ENCODE measurements at places on chromosomes 3 and 15.

GRCh38 chr15:39454189-39454986, 126.5 kb upstream of the THBS1 start:
- DNase-seq, result peak; percentile 56

- peak; percentile 88 for DNase-seq
Measured at GRCh38 chr3:156681002-156681401, 6.6 kb downstream of the TIPARP start.

DNA sequence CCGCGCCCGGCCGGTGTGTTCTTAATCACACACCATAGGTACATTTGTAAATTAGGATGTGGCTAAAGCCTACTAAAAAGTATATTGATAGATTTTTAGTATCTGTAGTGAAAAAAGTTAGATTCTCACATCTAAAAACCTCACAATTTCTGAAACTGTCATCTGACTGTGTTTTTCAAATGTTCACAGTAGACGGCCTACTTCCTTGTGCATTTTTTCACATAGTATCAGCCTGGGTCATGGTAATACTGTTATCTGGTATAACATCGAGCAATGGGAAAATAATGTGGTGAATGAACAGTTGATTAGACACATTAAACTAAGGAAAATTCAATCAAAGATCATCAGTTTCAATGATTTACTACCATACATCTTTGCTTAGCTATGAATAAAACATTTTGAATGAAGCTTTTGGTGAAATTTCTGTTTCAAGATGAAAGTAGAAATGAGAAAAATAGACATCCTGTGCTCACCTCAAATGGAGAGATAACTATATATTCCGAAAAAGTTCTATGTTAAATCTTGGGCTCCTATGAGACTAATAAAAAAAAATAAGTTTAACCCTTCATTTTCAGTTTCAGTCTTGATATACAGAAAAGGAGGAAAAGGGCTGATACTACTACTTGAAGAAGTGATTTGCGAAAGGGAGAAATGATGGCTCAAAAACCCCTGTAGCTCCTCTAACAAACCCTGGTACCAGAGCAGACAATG, 262.7 kb downstream of the ZBTB20 start:
- no peak for DNase-seq

DNA sequence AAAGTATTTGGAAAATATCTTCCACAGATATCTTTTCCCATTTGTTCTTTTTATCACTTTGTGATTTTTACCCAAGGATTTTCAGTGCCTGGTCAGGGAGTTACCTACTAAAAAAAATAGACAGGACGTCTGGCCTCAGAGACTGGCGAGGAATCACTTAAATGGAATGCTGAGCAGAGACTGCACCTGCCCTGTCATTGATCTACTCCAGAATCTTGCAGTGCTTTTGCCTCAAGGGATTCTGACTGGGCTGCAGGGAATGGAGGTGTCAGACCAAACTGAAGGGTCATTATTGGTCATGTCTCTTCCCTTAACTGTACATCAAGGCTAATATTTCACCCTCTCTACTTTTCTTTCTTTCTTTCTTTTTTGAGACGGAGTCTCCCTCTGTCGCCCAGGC, 12.1 kb upstream of the RYR3 start:
- no peak for DNase-seq

DNA sequence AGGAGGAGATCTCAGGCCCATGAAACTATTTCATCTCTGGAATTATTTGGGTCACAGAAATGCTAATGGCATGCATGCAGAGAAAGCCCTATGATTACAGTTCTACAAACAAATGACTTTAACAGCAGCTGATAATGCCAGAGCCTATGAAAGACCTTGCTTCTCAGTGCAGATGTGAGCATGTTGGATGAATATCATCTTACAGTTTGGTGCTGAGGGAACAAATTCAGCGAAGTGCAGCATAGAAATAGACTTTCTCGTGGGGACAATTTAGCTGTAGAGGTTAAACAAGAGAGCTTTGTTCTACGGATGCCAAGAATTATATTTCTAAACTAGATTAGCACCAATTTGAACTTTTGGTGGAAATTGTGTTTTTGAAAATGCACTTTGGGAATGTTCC, 27.7 kb downstream of the PTX3 start:
- no peak for DNase-seq

GRCh38 chr3:64152086-64152485, 73.2 kb downstream of the PRICKLE2 start:
- DNase-seq, result peak; percentile 87

DNA sequence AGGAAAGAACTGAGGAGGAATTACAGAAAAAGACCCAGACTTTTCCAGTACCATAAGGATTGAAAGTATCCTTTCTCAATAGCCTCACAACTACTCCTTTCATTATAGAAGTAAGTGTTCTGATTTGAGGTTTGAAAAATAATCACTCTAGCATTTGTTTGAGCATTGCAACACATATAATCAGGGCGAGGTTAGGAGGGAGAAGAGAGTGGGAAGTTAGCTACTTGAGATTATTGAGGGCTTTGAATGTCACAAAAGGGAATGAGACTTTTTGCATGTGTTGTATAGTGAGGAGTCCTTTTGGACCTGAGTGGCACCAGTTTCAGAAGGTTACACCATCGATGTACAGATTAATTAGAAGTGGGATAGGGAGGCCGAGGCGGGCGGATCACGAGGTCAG, 65.2 kb upstream of the TNIK start:
- DNase-seq, result peak; percentile 16

DNA sequence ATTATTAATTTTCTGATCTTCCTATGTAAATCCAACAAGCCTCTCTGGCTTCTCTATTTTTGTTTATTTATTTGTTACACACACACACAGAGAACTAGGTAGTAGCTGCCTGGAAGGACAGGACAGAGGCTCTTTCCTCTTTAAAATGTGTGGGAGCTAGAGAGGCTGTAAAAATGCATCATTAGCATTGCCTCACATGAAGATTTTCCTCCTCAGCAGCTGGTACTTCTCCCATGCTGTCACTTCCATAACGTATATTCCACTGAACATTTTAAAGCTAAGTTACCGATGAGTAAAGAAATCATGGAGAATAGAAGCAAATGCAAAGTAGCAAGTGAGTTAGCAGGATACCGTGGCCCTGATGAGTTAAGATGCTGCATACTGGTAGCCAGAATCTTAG, 63.9 kb downstream of the IMPG2 start:
- DNase-seq, result no peak

DNA sequence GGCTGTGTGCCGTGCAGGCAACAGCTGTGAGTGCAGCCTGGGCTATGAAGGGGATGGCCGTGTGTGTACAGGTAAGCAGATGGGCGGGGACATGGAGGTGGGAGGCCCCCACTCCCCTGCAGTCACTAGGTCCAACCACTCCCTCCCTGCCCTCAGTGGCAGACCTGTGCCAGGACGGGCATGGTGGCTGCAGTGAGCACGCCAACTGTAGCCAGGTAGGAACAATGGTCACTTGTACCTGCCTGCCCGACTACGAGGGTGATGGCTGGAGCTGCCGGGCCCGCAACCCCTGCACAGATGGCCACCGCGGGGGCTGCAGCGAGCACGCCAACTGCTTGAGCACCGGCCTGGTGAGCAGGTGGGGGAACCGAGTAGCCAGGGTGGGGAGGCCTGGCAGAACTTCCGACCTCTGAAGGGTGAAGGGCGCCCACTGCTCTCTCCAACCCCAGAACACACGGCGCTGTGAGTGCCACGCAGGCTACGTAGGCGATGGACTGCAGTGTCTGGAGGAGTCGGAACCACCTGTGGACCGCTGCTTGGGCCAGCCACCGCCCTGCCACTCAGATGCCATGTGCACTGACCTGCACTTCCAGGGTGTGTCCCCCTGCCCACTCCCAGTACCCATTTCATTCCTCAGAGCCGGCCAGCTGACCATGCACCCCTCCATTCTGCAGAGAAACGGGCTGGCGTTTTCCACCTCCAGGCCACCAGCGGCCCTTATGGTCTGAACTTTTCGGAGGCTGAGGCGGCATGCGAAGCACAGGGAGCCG, 11.6 kb downstream of the NT5DC2 start:
- DNase-seq, result no peak

DNA sequence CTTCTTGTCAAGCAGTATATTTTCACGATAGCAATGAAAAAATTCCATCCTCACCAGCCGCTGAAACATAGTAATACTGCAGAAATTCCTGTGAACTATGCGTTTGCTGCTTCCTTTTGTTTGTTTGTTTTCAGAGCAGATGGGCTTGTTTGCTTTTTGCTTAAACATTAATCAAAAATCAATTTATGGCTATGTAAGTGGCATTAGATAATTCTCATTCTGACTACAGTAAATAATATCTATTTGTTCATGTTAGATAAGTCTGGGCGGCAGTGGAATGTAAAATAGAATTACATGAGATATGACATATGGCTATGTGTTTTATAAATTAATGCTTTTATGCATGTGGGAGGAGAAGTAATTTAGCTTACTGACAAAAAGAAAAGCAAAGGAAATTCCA, 163.7 kb downstream of the PGPEP1L start:
- no peak for DNase-seq

DNA sequence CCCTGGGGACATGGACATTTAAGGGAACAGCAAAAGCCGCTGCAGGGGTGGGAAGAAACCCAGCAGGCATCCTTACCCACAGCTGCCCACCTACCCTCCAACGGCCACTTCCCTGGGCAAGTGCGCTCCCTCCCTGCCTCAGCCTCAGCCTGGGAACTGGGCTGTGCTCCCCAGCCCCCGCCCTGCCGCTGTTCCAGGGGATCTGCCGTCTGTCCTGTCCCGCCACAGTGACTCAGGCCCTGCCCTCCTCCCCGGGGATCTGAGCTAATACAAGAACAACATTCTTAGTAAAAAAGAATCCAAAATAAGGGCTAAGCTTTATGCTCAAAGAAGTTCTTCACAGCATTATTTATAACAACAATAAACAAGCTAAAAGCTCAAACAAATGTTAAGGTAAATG, 7.4 kb upstream of the IQSEC1 start:
- DNase-seq, result peak; percentile 6

GRCh38 chr3:59553076-59553475, 503.3 kb upstream of the CFAP20DC start:
- DNase-seq, result peak; percentile 29

DNA sequence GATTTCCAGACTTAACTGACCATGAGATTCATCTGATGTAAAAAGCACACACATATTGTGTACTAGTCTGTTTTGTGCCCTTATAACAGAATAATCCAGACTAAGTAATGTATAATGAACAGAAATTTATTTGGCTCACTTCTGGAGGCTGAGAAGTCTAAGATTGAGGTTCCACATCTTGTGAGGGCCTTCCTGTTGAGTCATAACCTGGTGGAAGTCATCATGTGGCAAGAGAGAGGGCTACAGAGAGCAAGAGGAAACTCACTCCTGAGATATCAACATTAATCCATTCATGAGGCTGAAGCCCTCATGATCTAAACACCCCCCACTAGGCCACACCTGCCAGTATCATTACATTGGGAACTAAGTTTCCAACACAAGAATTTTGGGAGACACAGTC, 977.6 kb downstream of the MCTP2 start:
- DNase-seq, result no peak

DNA sequence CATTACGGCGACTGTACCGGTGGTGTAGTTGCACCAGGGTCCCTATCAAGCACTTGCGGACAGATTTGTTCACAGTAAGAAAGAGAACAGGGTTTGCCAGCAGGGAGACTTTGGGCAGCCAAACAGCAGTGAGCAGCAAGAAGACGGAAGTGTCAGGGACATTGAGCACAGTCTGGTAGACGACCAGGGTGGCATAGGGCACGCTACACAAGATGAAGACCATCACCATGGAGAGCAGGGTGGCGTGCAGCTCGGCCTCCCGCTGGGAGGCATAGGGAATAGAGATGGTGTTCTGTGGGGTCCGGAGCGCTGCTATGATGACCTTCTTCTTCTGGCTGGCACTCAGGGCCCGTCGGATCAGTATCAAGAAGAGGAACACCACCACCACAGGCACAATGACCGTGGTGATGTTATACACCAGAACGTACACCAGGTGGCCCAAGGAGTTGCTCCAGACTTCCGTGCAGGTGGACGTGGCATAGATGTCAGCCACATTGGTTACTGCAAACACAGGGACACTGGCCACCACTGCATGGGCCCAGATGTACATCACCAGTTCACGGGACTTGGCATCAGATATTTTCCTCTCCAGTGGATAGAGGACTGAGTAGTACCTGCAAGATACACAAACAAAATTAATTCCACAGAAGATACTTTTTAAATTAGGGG, 19.1 kb upstream of the FSIP1 start:
- DNase-seq, result no peak

DNA sequence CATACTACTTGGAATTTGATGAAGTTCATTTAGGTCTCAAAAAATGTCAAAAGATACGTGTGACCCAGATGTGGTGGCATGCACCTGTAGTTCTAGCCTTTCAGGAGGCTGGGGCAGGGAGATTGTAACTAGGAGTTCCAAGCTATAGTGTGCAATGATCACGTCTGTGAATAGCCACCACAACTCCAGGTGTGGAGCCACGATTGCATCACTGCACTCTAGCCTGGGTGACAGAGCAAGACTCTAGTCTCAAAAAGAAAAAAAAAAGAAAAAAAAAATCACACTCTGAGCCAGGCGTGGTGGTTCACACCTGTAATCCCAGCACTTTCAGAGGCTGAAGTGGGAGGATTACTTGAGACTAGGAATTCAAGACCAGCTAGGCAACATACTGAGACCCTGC, 14.2 kb downstream of the MAP4 start:
- DNase-seq, result no peak

Data from fibroblast of skin of right quadriceps (primary cell).